ENCODE measurements at places on chromosomes 12 and 14.

- no peak for DNase-seq
Measured at GRCh38 chr12:68899251-68899771, 33.7 kb downstream of the CPM start.

DNA sequence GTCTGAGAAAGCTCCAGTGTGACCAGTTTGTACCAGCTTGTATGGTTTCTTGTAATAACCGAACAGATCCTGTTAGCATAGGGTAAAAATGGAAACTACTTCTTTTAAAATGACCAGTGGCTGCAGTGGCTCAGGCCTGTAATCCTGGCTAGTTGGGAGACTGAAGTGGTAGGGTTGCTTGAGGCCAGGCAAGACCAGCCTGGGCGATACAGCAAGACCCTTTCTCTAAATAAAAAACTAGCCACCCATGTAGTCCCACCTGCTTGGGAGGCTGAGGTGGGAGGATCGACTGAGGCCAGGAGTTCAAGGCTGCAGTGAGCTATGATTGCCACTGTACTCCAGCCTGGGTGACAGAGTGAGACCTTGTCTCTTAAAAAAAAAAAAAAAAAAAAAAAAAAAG, 7.3 kb downstream of the PSEN1 start:
- DNase-seq: no peak

- DNase-seq: no peak
Measured at GRCh38 chr12:22803725-22804124, 178.8 kb downstream of the ETNK1 start.

DNA sequence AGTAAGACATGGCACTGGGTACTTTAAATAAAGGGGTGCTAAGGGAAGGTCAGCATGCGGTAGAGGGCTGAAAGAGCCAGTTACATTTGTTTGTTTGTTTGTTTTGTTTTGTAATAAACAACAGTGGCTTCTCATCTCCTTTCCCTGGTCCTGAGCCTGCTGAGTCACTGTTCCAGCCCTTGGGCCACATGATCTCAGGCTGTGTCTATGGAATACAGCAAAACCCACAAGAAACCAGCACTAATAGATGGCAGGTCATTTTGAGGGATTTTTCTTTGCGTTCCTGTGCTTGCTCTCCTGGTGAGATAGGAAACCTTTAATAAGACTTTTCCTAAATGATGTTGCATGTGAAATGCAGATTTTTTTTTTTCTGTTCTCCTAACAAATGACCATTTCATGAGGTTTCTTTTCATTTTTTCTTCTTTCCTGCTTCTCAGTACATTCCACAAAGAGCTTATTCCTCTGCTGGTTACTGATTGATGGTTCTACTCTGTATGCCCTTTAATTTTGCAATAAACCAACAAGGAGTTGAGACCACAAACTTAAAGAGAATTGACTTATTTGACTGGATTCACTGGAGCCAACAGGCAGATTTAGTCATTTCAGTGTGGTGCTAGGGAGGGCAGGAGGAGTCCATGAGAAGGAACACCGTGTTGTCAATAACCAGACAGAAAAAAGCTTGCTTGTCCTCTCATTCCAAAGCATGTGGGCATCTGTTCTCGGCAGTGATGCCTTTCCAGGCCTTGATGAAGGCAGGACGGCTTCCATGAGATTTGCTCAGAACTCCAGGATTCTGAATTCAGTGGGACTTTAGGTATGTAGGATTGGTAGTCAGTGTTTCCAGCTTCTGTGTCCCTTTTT, 459.2 kb downstream of the RAD51B start:
- no peak for DNase-seq

DNA sequence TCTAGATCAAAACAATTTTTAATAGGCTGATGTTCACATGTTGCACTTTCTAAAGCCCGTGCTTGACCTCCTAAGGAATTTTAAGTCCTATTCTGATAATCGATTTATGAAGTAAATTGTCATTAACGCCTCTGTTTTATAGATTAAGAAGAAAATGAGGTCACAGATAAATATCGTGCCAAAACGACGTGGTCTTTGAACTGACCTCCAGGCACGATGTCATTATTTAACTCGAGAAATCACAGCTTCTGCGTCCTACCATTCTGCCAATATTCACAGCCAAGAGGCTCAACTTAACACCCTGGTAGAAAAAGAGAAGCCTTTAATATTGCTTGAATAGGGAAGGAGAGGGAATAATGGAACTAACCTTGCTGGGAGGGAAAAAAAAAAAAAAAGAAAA, 888 bp upstream of the EEA1 start:
- no peak for DNase-seq

DNA sequence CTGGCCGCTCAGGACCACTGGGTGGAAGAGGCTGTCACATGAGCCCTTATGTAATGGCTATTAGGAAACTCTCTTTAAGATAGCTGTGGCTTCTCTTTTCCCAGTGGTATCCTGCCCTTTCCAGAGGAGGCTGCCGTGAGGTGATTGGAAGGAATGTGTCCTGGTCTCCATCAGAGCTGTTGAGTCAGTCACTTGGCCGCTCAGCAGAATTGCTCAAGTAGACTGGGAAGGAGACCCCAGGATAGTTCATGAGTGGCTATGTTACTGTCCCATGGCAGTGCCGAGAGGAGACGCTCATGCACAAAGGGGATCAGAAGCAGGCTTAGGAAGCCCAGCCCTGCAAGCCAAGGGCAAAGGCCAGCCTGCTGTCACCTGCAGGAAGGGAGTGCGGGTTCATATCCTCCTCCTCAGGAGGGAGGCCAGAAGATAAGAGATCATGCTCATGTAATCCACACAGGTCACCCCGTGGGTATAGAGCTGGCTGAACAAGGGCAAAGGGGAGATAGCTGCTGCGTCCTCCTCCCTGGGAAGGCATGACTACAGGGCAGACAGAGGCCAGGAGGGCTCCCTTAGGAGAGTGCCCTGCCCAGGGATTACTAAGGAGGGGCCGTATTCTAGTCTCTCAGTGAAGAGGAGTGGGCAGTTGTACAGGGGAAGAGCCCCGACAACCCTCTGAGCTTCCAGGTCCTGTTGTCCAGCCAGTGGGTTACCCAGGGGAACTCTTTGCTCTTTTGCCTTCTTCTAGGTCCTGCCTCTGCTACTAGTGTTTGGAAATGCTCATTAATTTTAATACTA, 137.0 kb upstream of the MAX start:
- DNase-seq: no peak

DNA sequence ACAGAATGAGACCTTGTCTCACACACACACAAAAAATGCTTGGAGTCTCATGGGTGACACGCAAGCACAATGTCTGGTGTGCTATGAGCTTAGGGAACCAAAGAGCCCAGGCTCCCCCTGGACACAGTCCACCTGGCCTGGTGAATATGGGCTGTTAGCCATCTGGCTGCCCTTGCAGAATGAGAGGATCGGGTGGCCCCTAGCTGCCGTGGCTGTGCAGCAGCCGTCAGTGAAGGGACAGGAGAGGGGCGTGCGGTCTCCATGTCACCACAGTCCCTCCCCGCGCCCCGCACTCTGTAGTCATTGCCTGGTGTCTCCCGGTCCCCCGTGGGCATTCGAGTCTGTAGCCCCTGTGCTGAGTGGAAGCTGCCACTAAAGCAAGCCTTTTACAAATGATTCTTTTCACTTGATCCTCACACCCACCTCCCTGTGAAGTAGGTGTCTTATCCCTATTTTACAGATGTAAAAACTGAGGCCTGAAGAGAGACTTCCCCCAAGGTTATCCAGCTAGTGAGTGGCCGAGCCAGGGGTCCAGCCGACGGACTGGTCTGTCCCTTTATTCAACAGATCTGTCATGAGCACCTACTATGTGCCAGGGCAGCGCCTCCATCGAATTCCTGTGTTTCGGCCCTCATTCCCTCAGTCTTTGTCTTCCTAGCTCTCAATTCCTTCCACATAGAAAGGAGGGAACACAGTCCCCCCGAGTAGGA, 18.8 kb downstream of the MVK start:
- DNase-seq: peak; percentile 51
